ENCODE measurements at places on chromosomes 7 and 10.

GRCh38 chr7:44654255-44654796, 47.9 kb downstream of the OGDH start:
- DNase-seq, result no peak

DNA sequence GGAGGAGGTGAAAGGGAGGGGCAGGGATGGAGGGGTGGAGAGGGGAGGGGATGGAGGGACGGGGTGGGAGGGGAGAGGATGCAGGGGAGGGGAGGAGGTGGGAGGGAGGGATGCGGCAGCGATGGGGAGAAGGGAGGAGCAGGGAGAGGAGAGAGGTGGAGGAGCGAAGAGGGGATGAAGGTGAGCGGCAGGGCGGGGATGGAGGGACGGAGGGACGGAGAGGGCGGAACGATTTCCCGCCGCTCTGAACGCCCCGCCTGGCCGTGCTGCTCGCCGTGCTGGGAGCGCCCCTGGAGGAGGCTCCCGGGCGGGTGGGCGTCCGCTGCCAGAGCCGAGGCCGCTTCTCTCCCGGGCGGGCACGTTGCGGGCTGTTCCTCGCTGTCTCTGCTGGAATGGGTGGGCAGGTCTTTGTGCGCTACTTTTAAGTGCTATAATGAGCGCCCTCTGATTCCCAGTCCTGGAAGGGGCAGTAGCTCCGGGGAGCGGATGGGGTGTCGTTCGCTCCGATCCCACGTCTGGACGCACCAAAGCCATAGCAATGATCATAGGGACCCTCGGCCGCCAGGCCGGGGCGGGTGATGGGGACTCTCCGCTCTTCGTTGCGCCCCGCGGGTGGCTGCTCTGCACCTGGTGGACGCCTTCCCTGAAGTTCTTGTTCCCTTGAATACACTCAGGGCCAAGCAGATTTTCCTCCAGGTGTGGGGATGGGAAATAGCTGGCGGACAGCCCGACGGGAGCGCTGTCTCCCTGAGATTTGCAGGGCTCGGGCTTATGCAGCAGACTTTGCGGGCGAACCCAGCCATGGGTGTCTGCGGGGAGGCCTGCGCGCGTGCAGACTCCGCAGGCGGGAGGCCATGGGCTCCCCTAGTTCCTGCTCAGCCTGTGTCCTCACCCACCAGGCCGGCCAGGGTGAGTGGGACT, 81.1 kb upstream of the CPXM2 start:
- DNase-seq, result peak; percentile 84

- no peak for DNase-seq
Observed at GRCh38 chr7:137485818-137486217, 142.3 kb upstream of the PTN start.

DNA sequence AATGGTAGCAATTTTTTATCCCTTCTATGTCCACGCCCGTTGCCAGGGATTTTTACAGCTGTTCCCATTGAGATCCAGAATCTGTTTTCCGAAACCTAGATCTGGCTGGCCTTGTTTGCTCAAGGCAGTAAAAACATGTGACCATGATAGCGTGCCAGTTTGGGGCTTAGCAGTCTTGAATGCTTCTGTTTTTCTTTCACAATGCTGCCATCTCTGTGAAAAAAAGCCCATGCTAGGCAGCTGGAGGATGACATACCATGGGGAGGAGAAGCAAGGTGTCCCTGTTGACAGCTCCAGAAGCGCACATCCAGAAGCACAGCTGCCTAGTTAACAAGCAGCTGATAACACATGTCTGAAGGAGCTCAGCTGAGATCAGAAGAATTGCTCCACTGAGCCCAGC, 2.2 kb upstream of the ZNF92 start:
- no peak for DNase-seq

- DNase-seq, result no peak
Observed at GRCh38 chr10:69068549-69068948, 19.4 kb upstream of the SRGN start.

DNA sequence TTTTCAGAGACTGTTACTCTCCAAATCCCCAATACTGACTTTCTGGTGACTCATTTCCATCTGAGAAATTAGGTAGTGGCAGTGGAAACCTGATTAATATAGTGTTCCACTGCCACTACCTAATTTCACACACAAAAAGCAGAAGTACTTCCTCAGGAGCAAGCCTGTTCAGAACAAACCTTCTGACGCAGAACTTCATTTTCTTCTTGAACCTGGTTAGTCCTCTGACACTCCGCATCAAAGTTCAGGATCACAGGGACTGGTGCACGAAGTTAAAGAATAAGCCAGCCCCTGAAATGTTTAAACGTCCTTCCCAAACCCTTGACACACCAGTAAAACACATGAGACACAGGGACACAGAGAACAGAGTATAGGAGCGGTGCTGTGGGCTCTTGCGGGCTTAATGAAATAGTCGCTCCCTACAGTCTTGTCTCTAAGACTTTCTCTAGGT, 4.4 kb downstream of the WDR91 start:
- no peak for DNase-seq

DNA sequence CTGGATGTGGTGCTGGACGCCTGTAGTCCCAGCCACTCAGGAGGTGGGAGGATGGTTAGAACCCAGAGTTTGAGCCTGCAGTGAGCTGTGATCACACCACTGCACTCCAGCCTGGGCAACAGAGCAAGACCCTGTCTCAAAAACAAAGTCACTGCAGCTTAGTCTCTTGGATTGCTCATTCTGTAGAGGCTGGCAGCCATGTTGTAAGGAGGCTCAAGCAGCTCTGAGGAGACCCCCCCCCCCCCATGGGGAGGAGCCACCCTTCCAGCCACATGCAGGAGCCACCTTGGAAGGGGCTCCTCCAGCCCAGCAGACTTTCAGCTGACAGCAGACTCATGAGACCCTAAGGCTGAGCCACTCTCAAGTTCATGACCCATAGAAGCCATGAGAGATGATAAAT, 68.4 kb downstream of the FOXL3 start:
- no peak for DNase-seq

- no peak for DNase-seq
Observed at GRCh38 chr10:12469345-12469744, 120.0 kb downstream of the CAMK1D start.
